ENCODE measurements at places on chromosomes 2 and 18.

- DNase-seq, result no peak
These were observed 196.4 kb downstream of the TNS1 start for GRCh38 chr2:217806482-217806765.

DNA sequence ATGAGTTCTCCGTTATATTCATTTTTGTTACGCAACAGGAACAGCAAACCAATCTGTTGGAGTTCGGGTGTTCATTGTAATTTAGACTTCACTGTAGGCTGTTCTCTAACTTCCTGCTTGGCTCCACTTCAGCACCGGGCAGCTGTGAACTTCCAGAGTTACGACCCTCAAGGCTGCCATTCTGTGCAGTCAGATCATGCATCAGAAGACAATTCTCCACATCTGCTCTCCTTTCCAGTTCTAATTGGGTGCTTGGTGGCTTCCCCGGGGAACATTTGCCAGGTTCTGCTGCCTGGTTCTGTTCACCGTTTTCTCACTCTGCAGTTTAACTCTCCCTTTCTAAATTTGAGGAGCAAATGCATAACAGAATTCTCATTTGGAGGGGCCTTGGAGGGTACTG is 237.7 kb downstream of the NYAP2 start:
- no peak for DNase-seq

- no peak for DNase-seq
These were observed 151.6 kb downstream of the CAPN13 start for GRCh38 chr2:30655660-30656059.

DNA sequence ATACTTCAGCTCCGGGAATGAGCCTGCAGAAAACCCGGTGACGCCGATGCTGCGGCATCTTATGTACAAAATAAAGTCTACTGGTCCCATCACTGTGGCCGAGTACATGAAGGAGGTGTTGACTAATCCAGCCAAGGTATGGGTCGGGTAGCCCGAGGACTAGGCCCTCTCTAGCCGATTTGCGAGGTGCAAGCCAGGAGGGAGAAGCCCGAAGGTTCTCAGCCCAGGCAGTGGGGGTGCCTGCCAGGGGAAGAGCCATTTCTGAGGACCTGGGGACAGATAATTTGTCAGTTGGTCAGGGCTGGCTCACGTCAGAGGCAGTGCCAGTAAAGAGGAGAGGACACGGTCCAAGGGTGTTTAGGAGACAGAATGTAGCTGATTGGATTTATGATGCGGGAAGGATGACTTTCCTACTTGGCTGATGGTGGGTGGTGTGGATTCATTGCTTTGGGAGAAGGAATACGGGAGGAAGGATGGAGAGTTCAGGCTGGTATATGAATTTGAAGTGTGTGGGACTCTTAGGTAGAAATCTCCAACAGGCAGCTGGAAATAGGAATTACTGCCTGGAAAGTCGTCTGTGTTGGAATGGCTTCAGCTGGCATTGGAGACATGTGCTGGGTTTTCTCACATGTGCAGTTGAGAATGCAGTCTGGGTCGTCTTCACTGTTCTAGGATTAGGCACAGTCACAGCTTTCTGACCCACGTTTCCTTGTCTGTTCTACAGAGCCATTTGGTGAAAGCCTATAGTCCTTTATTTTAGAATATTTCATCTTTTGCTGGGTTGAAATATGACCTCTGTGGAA is 874 bp downstream of the NDUFAF7 start:
- DNase-seq, result no peak

- no peak for DNase-seq
These were observed 640 bp upstream of the SPR start for GRCh38 chr2:72886505-72887031.

DNA sequence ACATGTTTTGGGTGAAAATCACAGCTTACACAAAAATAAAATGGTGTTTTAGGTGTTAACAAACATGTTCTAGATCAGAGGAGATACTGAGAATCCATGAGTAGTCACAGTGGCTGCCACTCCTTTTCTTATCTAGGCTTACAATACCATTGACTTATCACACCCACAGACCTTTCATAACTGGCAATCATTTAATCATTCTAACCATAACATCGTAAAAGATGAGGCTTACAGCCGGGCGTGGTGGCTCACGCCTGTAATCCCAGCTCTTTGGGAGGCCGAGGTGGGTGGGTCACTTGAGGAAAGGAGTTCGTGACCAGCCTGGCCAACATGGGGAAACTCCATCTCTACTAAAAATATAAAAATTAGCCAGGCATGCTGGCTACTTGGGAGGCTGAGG is 18.8 kb upstream of the SERPINB5 start:
- no peak for DNase-seq

- DNase-seq, result no peak
These were observed at the start of gene SCN3A for GRCh38 chr2:165203689-165204559. SCN3A (minus strand) TSS chr2:165204050; CDS start chr2:165176394, 27,656 bp downstream.

DNA sequence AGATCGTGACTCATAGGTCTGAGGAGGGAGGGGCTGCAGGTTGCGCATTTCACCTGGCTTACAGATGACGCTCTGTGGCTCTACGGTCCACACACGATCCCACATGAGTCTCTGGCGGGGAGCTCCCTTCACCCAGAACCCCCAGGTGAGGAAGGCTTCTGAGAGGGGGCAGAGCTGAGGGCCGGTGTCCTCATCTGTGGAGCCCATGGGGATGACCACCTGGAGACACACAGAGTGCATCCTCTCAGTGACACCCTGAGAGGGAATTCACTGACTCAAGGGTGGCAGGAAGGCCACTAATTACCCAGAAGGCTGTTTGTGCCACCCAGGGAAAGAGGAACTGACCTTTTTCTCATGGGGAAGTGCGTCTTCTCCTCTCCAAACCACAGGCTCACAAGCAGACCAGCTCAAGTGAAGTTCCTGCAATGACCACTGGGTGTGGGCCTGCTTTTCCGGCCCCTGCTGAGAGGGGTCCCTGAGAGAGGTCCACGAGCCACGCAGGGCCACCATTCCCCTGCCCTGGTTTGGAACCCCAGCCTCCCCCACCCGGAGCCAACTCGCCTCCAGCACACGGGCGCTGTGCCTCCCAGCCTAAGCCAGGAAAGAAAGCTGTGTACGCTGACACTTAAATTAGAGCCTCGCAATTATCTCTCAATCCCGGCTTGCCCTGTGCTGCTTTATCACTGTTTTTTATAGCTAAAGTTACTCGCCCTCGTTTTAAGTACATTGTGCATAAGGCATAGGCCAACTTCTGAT is 114.1 kb downstream of the BCL11A start:
- no peak for DNase-seq

DNA sequence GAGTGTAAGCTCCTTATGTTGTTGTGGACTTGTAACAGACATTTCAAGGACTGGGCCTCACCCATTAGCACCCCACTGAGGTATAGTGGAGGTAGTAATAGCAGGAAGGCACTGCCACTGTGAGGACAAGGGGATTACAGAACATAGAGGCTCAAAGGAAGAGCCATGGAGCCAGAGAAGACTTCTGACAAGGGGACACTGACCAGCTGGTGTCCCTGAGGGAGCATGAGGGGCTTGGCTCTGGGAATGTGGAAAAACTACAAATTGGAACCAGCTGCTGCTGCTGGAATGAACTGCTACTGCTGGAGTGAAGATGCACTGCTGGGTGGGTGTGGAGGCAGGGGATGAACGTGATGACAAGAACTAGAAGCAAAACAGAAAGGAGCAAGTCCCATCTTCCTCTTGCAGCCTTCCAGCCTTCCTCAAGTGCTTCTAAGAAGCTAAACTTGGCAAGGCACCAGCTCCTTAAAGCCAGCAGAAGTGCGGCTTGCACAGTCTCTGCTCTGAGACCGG is 167.3 kb upstream of the NOSTRIN start:
- no peak for DNase-seq

- DNase-seq, result no peak
These were observed 66.0 kb upstream of the ACSL3 start for GRCh38 chr2:222794585-222795449.
